SIG-M5 (cell line): ENCODE measurements at places on chromosomes 1 and 21.

- no peak for DNase-seq
These were observed 1333.9 kb downstream of the AMY1C start for GRCh38 chr1:105083611-105084010.

DNA sequence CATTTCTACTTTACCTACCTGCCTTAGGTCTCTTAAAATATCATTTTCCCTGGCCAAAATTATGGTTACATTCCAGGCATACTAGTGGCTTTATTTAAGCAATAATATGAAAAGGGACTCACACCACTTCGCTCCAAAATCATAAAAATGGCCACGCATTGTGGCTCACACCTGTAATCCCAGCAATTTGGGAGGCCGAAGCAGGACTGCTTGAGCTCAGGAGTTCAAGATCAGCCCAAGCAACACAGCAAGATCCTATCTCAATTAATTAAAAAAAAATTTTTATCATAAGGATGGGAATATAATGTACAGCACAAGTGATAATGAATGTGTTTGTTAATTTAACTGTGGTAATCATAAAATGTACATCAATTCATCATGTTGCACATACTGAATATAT is 65.4 kb downstream of the ARID4B start:
- DNase-seq, result no peak

DNA sequence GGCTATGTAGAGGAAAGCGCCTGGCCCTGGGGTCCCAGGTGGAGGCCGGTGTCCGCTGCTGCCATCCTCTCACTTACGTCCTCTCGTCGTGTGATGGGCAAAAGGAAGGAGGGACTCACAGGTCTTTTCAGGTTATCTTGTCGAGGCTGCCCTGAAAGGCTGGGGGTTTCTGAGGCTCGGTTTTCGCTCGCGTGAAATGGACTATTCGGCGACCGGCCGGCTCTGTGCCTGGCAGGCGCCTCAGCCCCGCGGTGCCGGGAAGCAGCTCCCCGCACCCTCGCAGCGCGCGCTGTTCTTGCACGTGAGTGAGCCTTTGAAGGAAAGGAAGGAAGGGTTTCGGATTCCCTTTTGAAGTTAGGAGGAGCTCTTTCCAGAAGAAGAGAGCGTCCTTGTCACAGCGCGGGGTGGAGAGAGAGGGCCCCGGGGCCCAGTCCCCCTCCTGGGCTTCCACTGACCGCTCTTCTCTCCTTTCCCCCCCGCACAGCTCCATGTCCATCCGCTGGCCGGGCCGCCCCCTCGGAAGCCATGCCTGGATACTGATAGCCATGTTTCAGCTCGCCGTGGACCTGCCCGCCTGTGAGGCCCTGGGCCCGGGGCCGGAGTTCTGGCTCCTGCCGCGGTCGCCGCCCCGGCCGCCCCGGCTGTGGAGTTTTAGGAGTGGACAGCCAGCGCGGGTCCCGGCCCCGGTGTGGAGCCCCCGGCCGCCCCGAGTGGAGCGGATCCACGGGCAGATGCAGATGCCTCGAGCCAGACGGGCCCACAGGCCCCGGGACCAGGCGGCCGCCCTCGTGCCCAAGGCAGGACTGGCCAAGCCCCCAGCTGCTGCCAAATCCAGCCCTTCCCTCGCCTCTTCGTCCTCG is 57.2 kb downstream of the AJAP1 start:
- DNase-seq, result no peak

DNA sequence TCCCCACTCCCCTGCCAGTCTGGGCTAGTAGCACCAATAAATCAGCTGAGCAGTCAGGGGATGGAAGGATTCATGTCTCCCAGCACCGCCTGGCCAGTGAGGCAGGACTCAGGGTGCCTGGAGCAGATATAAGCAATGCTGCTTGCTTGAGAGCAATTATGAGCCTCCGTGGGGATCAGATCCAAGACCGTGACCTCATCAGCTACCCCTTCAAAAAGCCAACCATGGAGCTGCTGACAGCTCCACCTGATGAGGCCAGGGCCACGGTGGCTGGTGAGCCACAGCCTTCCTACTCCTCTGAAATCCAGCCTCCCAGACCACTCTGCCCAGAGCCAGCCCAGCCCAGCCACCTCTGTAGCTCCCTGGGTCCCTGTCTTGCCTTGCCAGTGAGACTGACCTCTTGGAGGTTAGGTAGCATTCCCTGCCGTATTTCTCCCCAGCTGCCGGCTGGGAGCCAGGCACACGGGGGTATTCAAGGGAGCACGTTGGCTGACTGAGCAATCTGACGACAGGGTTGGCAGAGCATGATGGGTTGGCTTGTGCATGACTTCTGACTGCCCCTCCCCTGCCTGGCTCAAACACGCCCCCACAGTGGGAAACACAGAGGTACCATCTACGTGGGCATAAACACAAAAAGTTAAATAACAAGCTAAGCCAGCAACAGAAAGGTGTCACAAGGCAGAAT is 28.4 kb downstream of the SYT2 start:
- no peak for DNase-seq

DNA sequence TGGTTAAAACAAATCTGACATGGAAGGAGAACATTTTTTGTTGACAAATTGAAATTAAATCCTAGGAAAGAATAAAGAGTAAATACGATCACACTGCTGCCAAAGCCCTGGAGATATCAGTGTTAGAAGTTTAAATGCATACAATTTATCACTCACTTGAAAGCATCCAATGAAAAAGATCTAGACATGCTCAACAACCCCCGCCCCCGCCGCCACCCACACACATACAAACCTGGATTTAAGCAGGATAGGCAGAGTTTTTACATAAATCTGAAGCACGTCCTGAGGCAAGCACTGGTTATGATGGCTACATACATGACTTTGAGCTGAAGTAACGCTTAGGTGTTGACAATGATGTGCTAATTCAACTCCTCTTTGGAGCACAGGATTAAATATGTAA is 58.5 kb downstream of the LYST start:
- no peak for DNase-seq

DNA sequence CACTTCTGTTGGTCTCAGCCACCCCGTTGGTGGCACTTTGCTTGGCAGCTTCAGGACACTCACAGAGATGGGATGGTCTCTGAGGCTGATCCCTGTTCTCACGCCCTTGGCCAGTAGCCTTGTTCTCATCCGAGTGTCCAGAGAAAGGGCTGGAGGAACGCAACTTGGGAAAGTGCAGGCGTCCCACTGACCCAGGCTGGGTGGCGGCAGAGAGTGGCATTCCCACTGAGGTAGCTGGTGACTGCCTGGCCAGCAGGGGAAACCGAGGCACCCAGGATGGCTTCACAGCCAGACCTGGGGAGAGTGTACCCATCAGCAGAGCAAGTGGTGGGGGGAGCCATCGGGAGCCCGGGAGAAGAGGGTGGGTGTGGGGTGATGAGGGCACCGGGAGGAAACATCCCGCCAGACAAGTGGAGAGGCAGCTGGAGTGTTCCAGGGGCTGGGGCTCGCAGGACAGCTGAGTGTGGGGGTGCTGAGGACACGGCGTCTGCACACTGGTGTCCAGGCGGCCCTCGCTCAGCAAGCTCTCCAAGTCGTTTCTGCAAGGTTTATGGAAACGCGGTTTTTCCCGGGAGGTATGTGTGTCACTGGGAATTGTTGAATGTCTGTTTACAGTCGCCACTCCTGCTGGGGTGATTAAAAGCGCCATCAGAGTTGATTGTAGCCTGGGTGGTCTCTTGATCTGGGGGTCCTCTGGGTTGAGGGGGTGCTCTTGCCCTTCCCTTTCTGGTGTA is 97.8 kb downstream of the SIK1 start:
- DNase-seq, result no peak

GRCh38 chr1:5271264-5271663 is 616.9 kb downstream of the AJAP1 start:
- DNase-seq, result no peak

DNA sequence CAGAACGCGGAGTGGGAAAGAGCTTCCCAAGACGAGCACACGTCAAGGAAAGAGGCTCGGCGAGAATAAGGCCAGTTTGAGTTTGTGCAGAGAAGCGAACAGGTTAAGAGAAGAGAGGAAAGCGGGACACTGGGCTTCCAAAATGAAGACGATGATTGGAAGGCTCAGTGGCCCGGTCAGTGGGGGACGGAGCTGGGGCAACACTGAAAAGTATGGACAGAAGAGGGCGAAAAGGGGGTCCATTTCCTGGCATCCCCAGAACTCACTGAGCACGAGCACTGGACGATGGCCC is 258 bp downstream of the CCT3 start:
- no peak for DNase-seq

- no peak for DNase-seq
These were observed 70.7 kb downstream of the PRRX1 start for GRCh38 chr1:170734412-170735175.

DNA sequence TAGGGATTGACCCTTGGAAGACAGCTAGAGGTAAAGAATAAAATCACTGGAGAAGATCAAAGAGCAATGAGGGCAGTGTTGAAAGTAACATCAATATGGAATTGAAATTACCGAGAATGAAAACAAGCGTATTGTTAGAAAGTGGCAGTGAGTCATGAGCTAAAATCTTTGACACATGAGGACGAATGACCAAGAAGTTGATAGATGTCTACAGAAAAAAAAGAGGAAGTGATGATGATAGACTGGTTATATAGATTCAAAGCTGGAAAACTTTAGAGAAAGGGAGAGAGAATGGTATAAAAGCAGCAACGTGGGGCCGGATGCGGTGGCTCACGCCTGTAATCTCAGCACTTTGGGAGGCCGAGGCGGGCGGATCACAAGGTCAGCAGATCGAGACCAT is 12.5 kb upstream of the DNM3 start:
- DNase-seq, result peak; percentile 17

- DNase-seq, result no peak
These were observed 51.7 kb downstream of the BACE2 start for GRCh38 chr21:41219498-41220207.

DNA sequence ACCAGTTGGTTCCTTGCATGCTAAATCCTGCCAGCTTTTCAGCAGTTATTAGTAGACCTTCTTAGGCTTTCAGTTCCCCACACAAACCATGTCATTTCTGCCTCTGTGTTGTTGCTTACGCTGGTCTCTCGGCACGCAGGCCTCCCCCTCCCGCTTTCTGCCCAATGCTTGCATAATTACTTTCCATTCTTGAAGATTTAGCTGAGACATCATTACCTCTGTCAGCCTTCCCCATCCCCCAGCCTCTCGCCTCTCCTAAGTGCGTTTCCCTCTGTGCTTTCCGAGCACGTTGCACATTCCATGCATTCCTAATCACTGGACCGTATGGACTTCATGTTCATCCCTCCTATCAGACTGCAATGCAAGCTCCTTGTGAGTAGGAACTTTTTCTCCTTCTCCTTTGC is 26.8 kb downstream of the TSHB start:
- peak; percentile 52 for DNase-seq

- DNase-seq, result no peak
These were observed 358.1 kb downstream of the LRRIQ3 start for GRCh38 chr1:73839922-73840321.

DNA sequence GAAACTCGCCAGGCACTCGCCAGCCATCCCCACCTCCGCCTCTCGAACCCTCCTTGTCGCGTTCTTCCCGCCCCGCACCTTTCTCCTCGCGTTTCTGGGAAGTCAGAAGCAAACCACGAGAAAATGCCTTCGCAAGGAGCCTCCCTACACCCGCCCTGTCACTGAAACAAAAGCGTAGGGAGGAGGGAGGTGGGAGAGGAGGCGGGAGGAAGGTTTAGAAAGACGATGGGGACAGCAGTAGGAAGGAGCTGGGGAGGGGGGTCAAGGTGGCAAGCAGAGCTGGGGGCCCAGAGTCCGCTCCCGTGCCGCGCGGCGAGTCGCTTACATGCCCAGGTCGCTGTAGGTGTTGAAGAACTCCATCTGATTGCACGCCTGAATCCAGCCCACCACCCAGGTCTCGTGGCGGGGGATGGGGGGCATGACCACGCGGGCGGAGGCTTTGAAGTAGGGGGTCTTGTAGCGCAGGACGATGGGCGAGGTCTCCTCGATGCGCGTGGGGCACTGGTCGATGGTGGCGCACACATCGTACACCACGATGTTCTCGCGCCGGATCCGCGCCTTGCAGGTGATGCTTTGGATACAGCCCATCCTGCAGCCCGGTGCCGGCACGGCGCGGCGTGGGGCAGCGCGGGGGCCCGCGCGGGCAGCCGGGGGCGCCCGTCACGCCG is 1.0 kb downstream of the FAM78B start:
- no peak for DNase-seq

- no peak for DNase-seq
These were observed 32.9 kb downstream of the ADCY10 start for GRCh38 chr1:167881069-167881468.

DNA sequence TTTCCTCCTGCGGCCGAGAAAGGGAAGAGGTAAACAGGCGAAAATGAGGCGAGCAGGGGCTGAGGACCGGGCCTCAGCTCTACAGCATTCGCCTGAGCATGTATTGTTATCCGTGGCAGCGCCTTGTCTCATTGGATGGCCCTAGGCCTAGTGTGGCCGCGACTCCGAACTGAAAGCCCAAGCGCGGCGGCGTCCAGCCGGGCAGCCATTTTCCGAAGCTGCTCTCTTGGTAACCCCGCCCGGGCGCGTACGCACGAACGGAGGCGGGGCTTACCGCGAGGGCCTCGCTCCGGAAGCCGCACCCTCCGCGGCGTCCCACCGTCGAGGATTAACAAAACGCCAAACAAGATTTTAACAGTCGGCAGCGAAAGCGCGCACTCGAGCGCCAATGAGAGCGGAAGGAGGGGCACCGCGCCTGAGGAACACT is 797 bp upstream of the USP1 start:
- no peak for DNase-seq

DNA sequence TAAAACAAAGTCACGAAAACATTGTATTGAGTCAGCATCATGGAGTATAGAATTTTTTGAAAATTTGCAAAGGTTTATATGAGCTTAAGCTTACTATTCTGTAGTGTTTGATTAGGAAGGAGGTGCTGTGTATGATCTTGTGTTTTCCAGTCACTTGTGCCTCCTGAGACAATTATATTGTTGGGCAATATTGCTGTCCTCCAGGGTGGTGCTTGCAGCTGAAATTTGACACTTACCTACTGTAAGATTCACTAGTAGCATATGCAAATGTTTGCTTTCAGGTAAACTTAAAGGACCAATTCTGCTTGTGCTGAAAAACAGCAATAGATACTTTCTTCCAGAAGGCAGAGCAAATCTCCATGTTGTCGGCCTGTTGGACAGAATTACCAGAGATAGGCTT is 268.0 kb downstream of the TGFB2 start:
- no peak for DNase-seq

GRCh38 chr1:93702111-93702827 is 20.6 kb upstream of the BCAR3 start:
- DNase-seq, result no peak

DNA sequence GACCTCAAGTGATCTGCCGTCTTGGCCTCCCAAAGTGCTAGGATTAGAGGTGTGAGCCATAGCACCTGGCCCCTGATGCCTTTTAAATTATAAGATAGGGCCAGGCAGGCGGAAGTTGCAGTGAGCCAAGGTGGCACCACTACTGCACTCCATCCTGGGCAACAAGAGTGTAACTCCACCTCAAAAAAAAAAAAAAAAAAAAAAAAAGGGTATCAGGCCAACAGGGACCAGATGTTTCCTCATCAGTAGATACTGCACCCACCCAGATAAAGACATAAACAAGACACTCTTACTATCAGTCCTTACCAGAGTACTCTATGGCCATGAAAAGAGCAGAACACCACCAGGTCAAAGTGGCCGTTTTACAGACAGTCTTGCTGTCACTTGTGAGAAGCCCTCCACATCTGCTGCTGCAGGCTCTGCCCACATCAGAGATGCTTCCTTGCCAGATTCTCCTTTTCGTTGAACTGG is 3.3 kb downstream of the C21orf58 start:
- DNase-seq, result no peak

GRCh38 chr1:78586572-78586971 is 33.7 kb upstream of the IFI44L start:
- DNase-seq, result no peak
